Stimulated activated CD8-positive, alpha-beta memory T cell treated with anti-CD3 and anti-CD28 coated beads, Interleukin-15, amount 100 ng/mL, for 24 hours (primary cell): ENCODE measurements at places on chromosomes 1 and 21.

DNA sequence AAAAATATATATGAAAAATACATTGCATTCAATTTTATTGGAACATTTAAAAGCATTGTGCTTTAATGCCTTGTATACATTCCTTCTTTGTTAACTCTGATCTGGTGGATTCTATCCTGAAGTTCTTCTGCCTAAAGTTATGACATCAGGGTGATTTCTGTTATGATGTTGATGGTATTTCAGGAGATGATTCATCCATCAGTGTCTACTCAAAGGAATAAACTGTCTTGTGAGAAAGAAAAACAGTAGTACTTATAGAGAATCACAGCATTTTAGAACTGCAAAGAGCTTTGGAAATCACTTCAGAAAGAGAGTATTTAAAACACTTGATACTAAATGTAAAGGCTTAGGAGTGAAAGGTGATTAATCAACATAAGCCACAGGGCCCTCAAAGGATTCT is 155.7 kb downstream of the PTPRC start:
- DNase-seq = no peak

- DNase-seq = no peak
Observed at GRCh38 chr1:43421976-43422750, 31.6 kb downstream of the HYI start.

GRCh38 chr1:162498496-162498810 is 835 bp downstream of the UHMK1 start:
- DNase-seq = no peak

- DNase-seq = no peak
Observed at GRCh38 chr21:41973427-41973831, 19.6 kb upstream of the C2CD2 start.

DNA sequence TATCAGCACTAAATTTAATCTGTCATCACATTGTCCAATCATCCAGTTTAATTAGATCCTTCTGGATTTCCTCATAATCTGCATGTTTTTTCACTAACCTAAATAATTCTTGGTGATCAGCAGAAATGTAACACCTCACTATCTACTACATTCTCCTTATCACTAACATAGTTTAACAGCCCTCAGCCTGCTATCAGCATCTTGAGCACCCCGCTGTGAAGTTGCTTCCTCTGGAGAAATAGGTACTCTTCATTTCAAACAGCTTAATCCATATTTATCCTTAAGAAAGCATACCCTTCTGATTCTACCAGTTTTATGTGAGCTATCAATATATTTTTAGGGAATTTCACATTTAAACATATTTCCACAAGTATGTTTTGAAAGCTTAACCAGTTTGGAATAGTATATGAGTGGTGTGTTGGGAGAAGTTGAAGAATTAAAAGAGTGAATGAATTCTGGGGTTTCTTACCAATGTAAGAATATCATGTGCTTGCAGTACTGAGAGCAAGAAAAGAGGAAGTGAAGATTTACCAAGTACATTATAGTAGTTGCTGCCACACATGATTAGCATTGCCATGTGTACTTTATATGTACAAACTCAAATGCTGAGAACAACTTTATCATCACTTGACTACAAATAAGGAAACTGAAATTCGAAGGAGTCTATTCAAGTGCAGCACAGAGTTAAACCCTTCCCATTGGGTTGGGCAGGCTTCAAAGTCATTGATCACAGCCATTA is 771.1 kb upstream of the ADGRL4 start:
- DNase-seq = no peak

- no peak for DNase-seq
Observed at GRCh38 chr1:183272390-183272848, 86.4 kb downstream of the LAMC2 start.
